ENCODE measurements at places on chromosomes 4 and X.

DNA sequence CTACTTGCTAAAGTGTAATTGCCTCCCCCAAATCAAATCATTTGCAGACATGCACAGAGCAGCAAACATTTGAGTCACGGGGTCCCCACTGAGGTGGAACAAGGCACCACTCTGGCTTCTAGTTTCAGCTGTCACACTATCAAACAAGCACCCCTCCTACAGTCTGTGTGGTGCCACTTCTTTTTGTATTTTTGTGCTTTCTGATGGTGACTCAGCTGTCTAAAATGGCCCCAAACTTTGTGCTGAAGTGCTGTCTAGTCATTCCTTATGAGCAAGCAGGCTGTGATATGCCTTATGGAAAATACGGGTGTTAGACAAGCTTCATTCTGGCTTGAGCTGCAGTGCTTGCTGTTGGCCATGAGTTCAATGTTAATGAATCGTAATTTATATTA lies 15.4 kb downstream of the IGFBP7 start:
- no peak for DNase-seq

DNA sequence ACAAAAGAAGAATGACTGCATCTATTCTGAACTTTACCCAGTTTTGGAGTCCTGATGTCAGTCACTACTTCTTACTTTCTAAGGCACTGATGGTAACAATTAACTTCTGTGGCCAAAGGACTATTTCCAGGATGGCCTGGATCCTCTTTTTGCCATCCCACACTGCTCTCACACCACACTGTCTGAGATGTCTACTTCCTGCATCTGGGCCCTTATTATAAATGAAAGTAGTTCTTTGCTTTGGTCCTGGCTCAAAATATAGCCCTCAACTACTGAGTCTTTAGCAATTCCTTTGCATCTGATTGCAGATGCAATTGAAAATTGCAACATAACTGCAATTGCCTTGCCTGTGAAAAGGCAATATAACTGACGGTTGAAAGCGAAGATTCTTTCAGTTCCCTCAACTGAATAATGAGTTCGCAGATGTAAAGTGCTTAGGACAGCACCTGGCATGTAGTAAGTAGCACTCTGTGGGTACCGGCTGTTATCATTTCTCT lies 44.2 kb downstream of the COQ2 start:
- DNase-seq: no peak

DNA sequence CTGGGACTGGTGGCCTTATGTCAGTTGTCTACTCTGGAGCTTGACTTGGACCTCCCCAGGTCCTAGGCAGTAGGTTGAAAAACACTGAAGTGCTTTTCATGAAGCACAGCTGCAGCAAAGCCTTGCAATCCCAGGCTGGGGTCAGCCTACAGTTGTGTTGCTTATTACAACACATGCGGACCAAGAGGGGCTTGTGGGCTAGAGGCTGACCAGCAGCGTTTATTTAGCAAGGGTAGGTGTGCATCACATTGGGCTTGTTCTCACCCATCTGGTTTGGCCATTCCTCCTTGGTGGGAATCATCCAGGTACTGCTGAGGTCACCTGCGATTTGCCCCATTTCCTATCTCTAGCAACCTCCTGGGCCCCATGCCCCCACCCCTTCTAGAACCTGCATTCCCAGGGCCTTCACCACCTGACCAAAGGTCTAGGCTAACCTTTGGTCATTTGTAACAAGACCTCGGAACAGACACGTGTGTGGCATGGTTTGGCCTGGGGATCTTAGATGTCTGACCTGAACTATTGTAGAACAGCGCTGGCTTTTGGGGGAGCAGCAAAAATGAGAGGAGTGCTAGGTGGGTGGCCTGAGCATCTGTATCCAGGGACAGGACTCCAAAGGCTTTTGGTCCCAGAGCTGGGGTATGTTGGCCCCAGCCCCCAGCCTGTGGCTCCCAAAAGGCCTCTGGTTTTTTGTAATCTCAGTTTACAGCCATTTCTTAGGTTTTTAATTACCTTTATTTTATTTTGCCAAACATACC lies 3.0 kb downstream of the RPL10 start:
- no peak for DNase-seq

DNA sequence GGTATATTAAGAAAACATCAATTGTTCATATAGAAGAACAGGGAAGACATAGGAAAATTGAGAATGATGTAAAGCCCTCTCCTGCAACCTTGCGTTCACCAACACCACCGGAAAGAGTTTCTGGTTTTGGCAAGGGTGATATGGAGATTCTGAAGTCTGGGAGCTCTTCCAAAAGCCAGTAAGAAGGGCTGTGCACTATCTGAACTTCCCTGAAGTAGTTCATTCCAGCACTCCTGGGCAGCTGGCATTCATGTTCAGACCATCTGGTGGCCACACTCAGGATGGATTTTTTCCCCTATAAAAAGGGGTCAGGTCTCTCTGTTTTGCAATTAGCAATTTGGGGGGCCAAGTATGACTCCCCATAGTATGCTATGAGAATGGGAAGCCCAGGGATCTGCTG lies 15.4 kb upstream of the TLR2 start:
- no peak for DNase-seq

GRCh38 chrX:109537324-109537665 lies 651 bp downstream of the NXT2 start:
- no peak for DNase-seq

DNA sequence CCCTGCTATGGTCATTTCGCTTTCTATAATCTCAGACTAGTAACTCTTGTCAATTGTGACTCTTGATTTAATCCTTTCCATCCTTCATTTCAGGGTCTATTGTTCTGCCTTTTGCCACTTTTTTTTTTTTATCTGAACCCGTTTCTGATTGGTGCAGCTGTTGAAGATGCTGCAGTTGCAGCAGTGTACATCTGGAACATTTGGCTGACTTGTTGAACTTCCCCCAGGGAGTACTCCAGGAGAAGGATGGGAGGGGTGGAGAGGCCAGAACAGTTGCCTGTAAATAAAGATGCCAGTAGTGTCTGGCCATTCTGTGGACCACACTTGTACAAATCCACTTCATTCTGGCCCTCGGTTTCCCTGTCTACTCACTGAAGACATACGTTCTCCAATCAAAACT lies 1.0 kb upstream of the EDA start:
- DNase-seq: no peak

DNA sequence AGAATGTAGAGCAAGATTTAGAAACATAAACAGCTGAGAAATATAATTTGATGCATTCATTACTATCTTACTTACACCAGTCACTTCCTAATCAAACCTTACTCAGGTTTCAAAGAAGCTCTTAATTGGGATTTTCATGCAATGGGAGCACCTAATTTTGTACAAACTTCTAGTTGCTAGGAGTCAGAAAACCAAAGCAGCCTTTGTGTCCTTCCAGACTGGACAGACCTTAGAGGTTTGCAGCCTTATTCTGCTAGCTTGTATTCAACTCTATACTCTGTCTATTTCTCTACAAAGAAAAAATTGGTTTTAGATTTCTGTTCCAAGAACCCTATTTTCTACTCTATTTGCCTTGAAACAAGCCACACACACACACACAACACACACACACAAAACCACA lies 19.4 kb downstream of the GABRA2 start:
- no peak for DNase-seq

- DNase-seq: no peak
These were observed 4.6 kb downstream of the SUV39H1 start for GRCh38 chrX:48700951-48701653.

GRCh38 chr4:96887857-96888256 lies 1048.0 kb downstream of the PDHA2 start:
- DNase-seq: no peak

- no peak for DNase-seq
These were observed 69.2 kb downstream of the PTCHD1 start for GRCh38 chrX:23403849-23404248.

DNA sequence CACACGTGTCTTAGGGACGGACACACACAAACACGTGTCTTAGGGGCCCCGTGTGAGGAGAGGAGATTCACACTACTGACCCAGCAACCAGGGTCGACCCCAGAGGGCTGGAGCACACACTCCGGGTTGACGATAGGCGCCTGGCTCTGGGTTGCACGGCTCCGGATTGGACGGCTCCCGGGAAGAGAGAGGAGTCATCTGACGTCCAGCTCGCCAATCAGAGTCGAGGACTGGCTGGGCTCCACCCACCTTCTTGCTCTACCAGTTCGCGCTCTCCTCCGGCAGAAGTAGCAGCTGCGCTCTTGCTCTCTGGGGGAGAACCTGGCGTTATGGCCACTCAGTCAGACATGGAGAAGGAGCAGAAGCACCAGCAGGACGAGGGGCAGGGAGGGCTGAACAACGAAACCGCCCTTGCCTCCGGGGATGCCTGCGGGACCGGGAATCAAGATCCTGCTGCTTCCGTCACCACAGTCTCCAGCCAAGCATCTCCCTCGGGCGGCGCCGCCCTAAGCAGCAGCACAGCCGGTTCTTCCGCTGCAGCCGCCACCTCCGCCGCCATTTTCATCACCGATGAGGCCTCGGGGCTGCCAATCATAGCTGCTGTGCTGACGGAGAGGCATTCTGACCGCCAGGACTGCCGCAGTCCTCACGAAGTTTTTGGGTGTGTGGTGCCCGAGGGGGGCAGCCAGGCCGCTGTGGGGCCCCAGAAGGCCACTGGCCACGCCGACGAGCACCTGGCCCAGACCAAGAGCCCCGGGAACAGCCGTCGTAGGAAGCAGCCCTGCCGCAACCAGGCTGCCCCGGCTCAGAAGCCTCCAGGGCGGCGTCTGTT lies 74.3 kb downstream of the NUDT10 start:
- no peak for DNase-seq

- DNase-seq: no peak
These were observed 113.0 kb downstream of the AMELX start for GRCh38 chrX:11406109-11406765.

- DNase-seq: no peak
These were observed 6.7 kb upstream of the GPRIN3 start for GRCh38 chr4:89314291-89314690.

DNA sequence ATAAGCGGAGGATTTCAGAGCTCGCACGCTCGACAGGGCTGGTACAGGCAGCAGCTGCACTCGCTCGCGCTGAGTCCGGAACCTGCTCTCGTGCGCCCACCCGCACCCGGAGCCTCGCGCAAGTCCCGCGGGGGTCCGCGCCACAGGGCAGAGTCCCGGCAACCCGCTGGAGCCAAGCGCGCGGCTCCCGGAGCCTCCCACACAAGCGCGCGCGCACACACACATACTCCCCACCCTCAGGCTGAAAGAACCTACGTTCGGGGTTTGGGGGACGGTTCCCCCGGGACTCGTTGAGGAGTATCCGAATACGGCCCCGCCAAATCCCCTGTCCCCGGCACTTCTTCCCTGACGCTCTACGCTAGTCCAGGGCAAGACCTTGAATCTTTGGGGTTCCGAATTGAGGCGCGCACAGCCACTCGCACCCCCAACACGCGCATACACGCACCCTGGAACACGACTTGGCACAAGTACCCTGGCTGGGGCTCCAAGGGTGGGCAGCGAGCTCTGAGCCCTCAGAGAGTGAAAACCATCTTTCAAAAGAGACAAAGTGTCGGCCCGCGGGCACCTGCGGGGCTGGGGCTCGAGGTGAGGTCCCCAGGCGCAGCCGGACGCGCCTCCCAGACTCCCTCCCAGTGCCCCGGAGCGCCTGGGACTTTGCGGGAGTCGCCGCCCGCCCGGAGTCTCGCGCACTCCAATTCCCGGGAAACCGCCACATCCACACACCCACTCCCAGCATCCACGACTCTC lies 952 bp downstream of the ANOS1 start:
- DNase-seq: peak; percentile 8

DNA sequence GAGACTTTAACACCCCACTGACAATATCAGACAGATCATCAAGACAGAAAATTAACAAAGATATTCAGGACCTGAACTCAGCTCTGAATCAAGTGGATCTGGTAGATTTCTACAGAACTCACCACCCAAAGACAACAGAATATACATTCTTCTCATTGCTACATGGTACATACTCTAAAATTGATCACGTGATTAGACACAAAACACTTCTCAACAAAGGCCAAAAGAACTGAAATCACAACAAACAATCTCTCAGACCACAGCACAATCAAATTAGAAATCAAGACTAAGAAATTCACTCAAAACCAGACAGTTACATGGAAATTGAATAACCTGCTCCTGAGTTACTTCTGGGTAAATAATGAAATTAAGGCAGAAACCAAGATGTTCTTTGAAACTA lies 49.6 kb downstream of the DACH2 start:
- DNase-seq: no peak

DNA sequence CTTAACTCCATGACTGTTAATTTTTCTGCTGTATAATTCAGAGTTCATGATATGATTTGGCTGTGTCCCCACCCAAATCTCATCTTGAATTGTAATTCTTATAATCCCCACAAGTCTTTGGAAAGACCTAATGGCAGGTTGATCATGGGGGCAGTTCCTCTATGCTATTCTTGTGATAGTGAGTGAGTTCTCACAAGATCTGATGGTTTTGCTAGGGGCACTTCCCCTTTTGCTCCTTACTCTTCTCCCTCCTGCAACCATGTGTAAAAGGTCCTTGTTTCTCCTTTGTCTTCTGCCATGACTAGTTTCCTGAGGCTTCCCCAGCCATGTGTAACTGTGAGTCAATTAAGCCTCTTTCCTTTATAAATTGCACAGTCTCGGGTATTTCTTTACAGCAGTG lies 1751.9 kb downstream of the ARAP2 start:
- DNase-seq: no peak

GRCh38 chr4:113154281-113154680 lies 104.8 kb downstream of the ANK2 start:
- no peak for DNase-seq

DNA sequence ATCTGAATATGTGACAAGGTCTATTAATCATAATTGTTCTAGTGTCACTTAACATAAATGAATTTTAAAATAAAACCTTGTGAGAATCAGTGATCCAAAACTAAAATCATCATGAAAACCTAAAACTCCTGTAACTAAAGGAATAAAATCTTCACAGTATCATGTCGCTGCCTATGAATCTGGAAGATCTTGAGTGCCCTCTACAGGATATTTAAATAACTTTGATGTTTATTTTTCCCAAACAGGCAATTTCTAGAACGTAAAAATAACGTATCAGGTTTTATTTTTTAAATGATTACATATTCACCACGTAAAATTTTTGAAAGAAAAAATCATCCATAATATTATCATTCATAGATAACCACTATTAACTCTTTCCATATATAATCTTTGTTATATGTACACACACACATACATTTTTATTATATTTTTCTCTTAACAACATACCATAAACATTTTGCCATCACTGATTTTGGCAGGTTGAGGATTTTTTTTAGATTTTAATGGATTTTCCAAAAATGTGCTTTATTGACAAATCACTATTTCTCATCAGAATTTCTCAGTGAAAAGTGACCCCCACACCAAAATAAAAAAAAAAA lies 79.6 kb downstream of the COMMD8 start:
- DNase-seq: no peak

DNA sequence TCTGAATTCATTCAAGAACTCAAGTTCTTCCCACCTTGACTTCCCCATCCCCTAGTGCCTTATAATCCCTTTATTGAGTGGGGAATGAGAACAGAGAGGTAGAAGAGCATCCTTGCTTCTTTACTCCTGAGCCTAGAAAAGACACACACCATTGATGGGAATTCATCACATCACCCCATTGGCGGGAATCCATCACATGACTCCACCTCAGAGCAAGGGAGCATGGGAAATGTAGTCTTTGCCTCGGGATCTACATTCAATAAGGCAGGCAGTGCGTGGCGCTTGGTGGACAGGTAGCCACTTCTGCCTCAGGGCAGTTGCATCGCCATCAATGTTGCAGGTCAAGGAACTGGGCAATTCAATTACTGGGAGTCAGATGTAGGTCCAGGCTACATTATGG lies 50.7 kb downstream of the MXRA5 start:
- DNase-seq: no peak
